Suppressor macrophage (primary cell): ENCODE measurements at places on chromosomes 7 and 10.

GRCh38 chr7:158549176-158549615 is 38.4 kb downstream of the PTPRN2 start:
- no peak for DNase-seq

GRCh38 chr7:115059321-115059720 is 137.4 kb downstream of the MDFIC start:
- DNase-seq, result no peak

DNA sequence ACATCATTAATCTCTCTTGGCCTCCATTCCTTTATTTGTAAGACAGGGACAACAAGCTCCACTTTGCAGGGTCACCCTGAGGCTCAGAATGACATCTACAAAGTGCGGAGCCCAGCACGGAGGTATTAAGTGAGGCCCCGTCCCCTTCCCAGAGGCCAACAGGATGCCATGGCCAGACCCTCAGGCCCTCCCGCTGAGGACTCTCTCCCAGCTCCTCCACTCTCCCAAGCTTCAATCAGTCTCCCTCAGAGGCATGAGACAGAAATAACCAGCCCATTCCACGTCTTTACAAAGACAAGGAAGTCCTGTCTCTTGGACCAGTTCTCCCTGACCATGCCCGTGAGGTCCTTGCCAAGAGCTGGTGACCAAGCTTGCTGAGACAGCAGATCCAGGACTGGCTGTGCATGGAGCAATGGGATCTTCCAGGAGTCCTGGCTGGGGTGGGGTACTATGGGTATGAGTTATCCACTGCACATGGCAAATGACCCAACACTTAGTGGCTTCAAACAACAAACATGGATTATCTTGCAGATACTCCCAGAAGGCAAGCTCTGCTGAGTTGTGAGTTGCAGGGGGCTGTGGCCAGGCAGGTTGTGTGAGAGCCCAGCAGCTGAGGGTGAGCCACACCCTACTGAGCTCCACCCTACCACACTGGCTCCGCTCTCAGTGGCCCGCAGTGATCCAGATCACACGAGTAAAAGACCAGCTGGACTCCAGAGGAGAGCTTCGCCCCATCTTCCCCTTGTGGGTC is 4.3 kb upstream of the PPIF start:
- peak; percentile 44 for DNase-seq

DNA sequence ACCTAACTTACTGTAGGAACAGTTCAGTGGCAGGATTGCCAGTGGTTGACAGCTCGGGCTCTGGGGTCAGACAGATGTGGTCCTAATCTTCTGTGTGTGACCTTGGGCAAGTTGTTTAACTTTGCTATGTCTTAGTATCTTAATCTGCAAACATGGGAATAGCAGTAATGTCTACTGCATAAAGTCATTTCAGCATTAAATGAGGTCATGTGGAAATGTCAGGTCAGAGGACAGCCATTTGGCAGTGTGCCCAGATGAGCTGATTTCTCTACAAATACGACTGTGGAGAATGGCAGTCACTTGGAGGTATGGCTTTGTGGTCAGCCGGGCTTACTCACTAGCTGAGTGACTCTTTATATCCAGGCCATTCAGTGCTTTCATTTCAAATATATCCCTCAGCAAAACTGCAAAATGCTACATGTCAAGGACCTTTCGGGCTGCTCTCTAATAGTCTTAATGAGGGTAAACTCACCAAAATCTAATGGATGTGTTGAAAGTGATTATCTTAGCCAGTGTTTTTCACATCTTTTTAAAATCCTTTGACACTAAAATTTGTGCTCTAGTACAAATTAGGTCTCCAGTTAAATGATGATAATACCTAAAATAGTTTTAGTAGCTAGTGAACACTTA is 171.4 kb downstream of the ST7 start:
- DNase-seq, result peak; percentile 91

DNA sequence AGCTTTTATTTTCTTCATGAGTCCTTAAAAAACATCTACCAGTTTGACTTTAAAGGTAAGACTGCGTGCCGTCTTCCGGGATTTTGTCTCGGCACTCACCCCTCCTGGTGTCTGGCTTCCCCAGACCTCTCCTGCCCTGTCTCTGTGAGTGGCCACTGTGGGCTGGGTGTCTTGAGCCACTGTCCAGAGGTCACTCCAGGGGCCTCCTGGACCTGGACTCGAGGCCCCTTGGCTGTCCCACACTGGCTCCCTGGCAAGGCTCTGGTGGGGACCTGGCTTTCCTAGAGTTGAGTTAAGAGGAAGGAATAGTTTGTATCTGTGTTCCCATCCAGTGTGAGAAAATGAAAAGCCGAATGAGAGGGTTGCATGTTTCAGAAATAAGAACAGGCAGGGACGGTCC is 95.5 kb downstream of the NKX6-2 start:
- DNase-seq, result no peak

DNA sequence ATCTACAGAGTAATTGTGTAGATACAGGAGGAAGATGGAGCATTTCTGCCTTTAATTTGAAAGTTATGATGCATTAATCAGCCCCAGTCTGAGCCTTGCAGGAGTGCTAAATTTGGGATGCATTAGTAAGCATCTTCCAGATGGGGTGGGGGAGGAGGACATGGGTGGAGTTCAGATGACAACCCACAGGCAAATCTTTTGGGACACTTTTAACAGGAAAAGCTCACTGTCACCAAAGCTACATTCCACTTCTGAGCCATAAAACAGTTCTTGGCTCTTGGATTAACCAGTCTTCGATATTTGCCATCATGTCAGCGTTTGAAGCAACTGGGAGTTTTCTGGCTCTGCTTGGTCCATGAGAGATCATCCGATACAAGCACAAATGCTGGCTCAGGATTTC is 121.1 kb downstream of the CXCL12 start:
- DNase-seq, result no peak

GRCh38 chr10:10685566-10685965 is 332.1 kb upstream of the CELF2 start:
- no peak for DNase-seq

DNA sequence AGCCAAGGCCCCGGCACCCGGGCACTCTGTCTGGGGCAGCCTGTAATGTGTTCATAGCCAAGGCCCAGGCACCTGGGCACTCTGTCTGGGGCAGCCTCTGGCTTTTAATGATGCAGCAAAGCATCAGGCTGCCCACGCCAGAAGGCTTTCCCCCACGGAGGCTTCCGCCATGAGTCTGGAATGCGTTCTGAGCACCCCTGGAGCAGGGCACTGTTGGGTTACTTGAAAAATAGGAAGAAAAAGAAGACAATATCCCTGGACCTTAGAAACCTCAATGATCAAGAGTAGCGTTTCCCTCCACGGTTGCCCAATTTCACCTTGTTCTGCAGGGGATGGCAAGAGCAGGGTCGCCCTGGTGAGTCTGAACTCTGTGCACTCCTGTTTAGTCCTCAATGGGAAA is 565.0 kb downstream of the PTPRN2 start:
- no peak for DNase-seq
